ENCODE measurements at places on chromosomes 6 and 20.

DNA sequence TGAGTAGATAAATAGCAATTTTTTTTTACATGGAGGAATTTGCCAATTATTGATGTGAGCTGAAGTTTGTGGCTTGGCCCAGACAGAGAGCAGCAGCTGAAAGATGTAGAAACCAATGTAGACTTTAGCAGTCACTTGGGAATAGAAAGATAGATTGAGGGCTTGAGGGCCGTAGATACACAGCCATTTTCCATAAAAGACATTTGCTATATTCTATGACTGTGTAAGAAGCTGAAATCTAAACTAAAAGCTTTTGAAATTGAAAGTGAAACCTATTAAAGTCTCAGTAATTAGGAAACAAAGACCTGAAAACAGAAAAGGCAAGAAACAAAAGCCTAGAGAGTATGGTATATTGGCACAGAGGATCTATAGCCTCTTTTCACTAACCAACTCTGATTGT, 332.7 kb downstream of the CENPW start:
- H3K27me3 ChIP-seq, result no peaks in the 10 kb centered on the region
- DNase-seq, result no peak
- no peak overlapping the region for H3K27ac ChIP-seq

DNA sequence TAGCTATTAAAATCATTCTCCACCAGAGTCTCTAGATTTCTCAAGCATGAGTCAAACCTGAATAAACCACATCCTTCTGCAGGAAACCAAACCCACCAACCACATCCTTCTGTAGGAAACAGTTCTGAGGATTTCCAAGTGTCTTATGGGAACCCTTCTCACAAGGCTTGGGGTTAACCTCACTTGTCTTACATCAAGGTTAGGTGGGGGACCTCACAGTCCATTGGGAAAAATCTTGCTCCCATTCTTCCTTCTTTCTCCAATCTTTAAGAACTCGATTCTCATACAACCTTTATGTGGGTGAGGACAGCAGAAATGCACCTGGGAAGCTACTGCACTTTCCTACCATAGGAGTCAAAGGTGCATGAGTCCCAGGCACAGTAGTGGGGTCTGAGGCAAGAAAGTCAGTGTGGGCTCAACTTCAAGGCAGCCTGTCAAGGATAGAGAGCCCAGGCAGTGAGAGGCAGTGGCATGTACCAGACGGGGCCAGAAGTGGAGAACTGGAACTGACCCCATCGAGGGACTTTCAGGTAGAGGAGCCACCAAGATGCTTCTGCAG, 114.5 kb downstream of the SLC22A3 start:
- H3K4me3 ChIP-seq, result peak overlapping the region; percentile 32
- H3K27me3 ChIP-seq, result peaks cover 47% of the 10 kb centered on the region
- DNase-seq, result peak; percentile 38
- H3K27ac ChIP-seq, result peak overlapping the region; percentile 73

- no peaks in the 10 kb centered on the region for H3K36me3 ChIP-seq
- no peak overlapping the region for H3K4me3 ChIP-seq
- peaks cover 33% of the 10 kb centered on the region for H3K4me1 ChIP-seq
- no peaks in the 10 kb centered on the region for H3K27me3 ChIP-seq
- DNase-seq, result no peak
Observed at GRCh38 chr20:32562495-32562911, 22.6 kb downstream of the NOL4L start.

- H3K4me3 ChIP-seq, result peak overlapping the region; percentile 90
- no peaks in the 10 kb centered on the region for H3K27me3 ChIP-seq
- H3K36me3 ChIP-seq, result peaks cover 52% of the 10 kb centered on the region
- peak; percentile 56 for DNase-seq
- H3K27ac ChIP-seq, result peak overlapping the region; percentile 91
- peaks cover 54% of the 10 kb centered on the region for H3K4me1 ChIP-seq
Observed at GRCh38 chr20:2652724-2653555, 508 bp downstream of the NOP56 start.
